Suprapubic skin (tissue), 4 donors: ENCODE measurements at places on chromosomes 2 and 18. TPM values are rescaled to one million over a fixed set of nuclear protein-coding genes. Genes with fewer than 3 reads are reported as not detected.

TDRD15 gene
- not detected for total RNA-seq

- H3K4me1 ChIP-seq = no peaks in the 10 kb centered on the region
- H3K36me3 ChIP-seq = no peaks in the 10 kb centered on the region
- H3K4me3 ChIP-seq = no peak overlapping the region
- H3K27me3 ChIP-seq = no peaks in the 10 kb centered on the region
- DNase-seq = no peak
Observed at GRCh38 chr2:6723865-6724604, 141.7 kb downstream of the CMPK2 start.

ALMS1 gene
- total RNA-seq = 23.3 TPM

- peaks cover 40% of the 10 kb centered on the region for H3K36me3 ChIP-seq
- no peaks in the 10 kb centered on the region for H3K27me3 ChIP-seq
- peak overlapping the region; percentile 100 for H3K27ac ChIP-seq
- H3K4me1 ChIP-seq = peaks cover 47% of the 10 kb centered on the region
Observed at GRCh38 chr2:38750011-38750890, 910 bp downstream of the SRSF7 start.

DNA sequence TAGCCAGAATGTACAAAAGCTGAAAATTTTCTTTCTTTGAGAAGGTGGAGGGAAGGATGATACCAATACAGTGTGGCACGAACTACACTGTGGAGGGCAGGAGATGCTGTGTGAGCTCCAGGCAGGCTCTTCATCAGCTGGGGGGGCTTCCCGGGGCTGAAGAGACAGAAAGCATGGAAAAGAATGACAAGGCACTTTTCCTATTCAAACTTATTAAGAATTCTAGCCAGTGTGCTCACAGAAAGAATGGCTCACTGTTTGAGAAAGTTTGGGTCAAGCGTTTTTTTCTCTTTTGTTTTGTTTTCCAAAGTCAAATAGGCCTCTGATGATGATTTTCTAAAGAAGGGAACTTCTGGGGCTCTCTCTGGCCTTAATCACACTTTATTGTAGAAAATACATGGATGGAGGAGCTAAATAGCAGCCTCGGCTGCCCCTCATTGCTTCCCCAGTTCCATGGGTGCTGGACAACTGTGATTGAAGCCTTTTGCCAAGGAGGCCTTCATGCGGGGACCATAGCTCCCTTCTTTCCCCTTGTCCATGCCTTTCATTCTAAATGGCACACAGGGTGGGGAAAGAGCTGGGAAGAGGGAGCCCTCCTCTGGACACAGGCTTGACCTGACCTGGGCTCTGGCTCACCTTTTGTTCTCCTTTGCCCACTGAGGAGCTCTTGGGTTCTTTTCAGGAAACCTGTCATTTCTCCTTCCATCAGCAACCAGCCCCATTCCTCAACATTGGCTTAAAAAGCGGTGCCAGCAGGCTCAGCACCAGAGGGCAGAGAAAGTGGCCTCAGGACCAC lies 130.6 kb downstream of the TDRD15 start:
- no peak overlapping the region for H3K27ac ChIP-seq
- no peak overlapping the region for H3K4me3 ChIP-seq
- no peaks in the 10 kb centered on the region for H3K27me3 ChIP-seq
- no peaks in the 10 kb centered on the region for H3K36me3 ChIP-seq
